ENCODE measurements at places on chromosomes 2 and 18.

- peaks cover 59% of the 10 kb centered on the region for H3K27me3 ChIP-seq
- no peak for DNase-seq
- no peak overlapping the region for H3K27ac ChIP-seq
- no peaks in the 10 kb centered on the region for H3K36me3 ChIP-seq
- H3K4me3 ChIP-seq = no peak overlapping the region
- H3K4me1 ChIP-seq = no peaks in the 10 kb centered on the region
Measured at GRCh38 chr2:173830170-173830569, 135.0 kb downstream of the SP3 start.

DNA sequence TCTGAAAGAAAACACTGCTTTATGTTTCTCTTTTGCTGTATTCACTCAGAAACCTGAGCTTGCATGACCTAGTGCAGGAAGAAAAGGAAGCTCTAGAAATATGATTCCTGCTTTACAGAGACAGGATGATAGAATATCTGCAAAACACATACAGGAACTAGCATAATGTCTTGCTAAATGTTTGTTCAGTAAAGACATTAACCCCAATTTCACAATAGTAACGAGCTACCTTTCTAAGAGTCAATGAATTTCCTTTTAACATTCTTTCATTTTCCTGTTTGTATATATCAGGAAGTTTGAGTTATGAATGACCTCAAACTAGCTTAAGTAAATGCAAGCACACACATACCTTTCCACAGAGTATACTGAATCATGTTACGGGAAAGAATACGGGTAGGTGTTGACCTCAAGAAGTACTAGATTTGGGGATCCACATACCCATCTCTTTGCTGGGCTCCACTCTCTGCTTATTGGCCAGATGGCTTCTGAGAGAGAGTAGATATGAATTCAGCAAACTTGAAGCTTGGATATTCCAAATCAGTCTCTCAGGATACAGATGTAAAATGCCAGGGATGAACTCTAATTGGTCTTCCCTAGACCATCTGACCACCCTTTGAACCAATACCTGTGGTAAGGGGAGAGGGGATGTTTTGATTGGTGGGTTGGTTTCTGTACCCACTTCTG, 18.2 kb upstream of the ACSL3 start:
- peaks cover 62% of the 10 kb centered on the region for H3K27me3 ChIP-seq
- H3K4me3 ChIP-seq = no peak overlapping the region
- no peak overlapping the region for H3K27ac ChIP-seq
- DNase-seq = no peak
- peaks cover 3% of the 10 kb centered on the region for H3K36me3 ChIP-seq

DNA sequence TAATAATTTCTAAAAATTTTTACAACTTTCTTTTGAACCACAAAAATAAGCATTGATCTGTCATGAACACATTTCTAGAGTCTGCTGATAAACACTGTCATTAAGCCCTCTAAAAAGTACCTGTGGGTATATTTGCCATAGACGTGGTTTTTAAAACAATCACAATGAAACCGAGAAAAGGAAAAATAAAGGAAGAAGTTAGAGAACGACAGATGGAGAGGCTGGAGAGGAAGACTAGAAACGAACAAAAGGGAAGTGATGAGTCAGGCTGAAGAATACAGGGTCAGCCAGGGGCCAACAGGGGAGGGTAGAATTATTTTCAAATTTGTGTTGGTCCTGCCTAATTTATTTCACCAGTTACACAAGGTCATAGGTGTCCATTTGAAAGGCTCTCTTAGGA, 62.0 kb downstream of the MYL12B start:
- no peaks in the 10 kb centered on the region for H3K4me1 ChIP-seq
- H3K27me3 ChIP-seq = peaks cover 12% of the 10 kb centered on the region
- H3K36me3 ChIP-seq = no peaks in the 10 kb centered on the region
- H3K27ac ChIP-seq = no peak overlapping the region

DNA sequence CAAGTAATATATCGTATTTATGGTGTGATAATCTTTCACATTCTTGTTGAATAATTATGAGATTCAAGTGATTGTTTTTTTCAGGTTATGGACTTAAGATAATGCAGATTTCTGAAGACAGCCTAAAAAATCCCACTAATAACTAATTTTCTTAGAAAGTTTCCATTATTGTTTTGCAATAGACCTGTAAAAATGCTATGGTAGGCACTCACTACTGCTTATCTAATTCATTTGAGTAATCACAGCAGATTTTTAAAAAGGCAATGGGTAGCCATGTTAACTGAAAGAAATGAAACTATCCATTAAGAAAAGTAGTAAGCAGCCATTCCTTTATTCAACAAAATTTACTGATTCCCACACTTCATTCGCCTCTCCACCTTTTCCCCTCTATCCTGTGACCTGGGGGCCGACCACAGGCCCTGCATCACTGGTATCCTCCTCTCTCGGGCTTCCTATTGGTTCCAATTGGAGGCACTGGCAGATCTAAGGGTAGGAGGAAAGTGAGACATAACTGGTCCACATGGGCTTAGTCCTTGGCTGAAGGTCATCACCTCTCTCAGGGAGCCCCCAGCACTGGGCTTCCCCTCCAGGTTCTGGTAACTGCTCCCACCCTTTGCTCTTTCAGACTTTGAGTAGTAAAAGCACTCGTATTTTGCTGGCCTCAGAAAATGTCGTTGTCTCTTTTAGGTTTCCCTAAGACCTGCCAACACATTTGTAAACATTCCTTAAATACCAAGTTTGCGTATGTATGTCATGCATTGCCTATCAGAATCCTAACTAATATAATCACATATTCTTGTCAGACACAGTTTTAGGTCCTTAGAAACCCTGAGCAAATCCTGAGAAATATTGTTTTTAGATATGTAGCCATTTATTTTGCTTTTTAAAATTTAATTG, 18.5 kb downstream of the RBMS1 start:
- H3K27ac ChIP-seq = no peak overlapping the region
- H3K4me3 ChIP-seq = no peak overlapping the region
- peaks cover 4% of the 10 kb centered on the region for H3K4me1 ChIP-seq
- H3K36me3 ChIP-seq = peaks cover 2% of the 10 kb centered on the region

GRCh38 chr2:237665713-237666143, 38.3 kb downstream of the LRRFIP1 start:
- H3K36me3 ChIP-seq = no peaks in the 10 kb centered on the region
- peaks cover 61% of the 10 kb centered on the region for H3K27me3 ChIP-seq
- H3K4me3 ChIP-seq = no peak overlapping the region
- H3K4me1 ChIP-seq = peaks cover 19% of the 10 kb centered on the region
- H3K27ac ChIP-seq = no peak overlapping the region

GRCh38 chr2:19367326-19367725, 8.9 kb upstream of the OSR1 start:
- DNase-seq = no peak
- no peak overlapping the region for H3K4me3 ChIP-seq
- peaks cover 16% of the 10 kb centered on the region for H3K27me3 ChIP-seq
- H3K36me3 ChIP-seq = peaks cover 5% of the 10 kb centered on the region
- no peak overlapping the region for H3K27ac ChIP-seq

GRCh38 chr2:235701206-235701981, 207.6 kb downstream of the AGAP1 start:
- no peaks in the 10 kb centered on the region for H3K36me3 ChIP-seq
- no peak overlapping the region for H3K27ac ChIP-seq
- no peak for DNase-seq
- no peaks in the 10 kb centered on the region for H3K27me3 ChIP-seq

GRCh38 chr18:34315591-34316352, 91.1 kb upstream of the NOL4 start:
- no peak overlapping the region for H3K4me3 ChIP-seq
- no peaks in the 10 kb centered on the region for H3K27me3 ChIP-seq
- no peak for DNase-seq

DNA sequence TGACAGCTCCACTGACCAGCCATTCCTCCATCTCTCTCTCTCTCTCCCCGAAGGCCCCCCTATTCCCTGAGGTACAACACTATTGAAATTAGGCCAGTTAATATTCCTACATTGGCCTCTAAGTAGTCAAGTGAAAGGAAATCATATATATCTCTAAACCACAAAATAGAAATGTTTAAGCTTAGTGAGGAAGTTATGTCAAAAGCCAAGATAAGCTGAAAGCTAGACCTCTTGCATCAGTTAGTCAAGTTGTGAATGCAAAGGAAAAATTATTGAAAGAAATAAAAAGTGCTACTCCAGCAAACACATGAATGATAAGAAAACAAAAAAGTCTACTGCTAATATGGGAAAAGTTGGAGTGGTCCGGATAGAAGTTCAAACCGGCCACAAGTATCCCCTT, 301.3 kb upstream of the RBMS1 start:
- H3K27me3 ChIP-seq = peaks cover 44% of the 10 kb centered on the region
- H3K4me3 ChIP-seq = no peak overlapping the region
- no peaks in the 10 kb centered on the region for H3K4me1 ChIP-seq

DNA sequence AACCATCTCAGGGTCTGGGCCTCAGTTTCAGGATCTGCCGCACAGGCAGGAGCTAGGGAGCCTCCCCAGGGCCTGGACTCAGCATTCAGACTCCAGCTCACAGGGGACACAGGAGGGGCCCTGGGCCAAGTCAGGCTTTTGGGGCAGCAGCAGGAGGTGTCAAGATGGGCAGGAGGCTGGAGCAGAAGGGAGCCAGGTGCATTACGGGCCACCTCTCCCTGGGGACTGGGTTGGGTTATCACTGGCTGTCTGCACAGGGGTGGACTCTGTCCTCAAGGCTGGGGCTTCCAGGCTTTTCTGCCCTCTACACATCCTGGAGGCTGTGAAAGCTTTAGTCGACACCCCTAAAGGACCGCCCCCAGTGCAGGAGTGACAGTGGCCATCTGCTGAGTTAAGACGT, 20.0 kb downstream of the AQP12A start:
- no peak overlapping the region for H3K4me3 ChIP-seq
- H3K4me1 ChIP-seq = no peaks in the 10 kb centered on the region
- H3K27ac ChIP-seq = no peak overlapping the region
- no peaks in the 10 kb centered on the region for H3K36me3 ChIP-seq

DNA sequence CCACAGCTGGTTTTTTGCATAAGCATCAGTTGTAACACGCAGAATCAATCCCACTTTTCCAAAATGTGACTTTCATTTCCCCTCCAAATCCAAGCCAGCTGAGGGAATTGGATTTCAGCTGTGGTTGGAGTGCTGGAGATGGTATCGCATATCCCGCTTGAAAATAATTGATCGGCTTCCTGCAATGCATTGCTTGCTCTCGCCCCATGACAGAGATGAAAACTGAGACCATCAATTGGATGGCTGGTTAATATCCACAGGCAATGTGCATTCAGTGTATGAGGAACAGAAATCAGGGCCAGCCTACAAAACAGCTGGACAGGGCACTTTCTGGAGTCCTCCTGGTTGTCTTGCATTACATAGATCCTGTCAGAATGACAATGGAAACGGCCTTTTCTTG, 135.3 kb downstream of the MAIP1 start:
- H3K36me3 ChIP-seq = no peaks in the 10 kb centered on the region
- no peak for DNase-seq
- H3K4me3 ChIP-seq = no peak overlapping the region
- H3K27me3 ChIP-seq = peaks cover 41% of the 10 kb centered on the region
- no peak overlapping the region for H3K27ac ChIP-seq

DNA sequence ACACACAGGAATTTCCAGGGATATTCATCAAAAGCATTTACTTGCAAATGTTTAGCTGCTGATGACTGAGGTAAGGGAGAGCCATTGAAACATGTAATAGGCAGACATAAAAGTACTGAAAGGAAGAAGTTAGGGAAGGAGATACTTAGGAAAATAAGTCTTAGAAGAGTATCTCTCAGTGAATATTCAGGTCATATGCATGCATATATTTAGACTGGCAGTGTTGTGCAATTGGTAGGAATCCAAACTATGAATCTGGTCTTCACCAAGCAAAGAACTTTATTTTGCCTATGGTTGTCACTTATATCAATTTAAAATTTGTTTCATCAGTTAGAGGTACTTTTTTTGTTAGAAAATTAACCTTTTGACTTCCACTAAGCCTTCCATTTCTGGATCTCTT, 1490.7 kb downstream of the SUCLG1 start:
- no peak overlapping the region for H3K4me3 ChIP-seq
- no peak for DNase-seq
- no peaks in the 10 kb centered on the region for H3K27me3 ChIP-seq
- H3K36me3 ChIP-seq = no peaks in the 10 kb centered on the region
- H3K27ac ChIP-seq = no peak overlapping the region

- DNase-seq = no peak
- H3K4me1 ChIP-seq = no peaks in the 10 kb centered on the region
- H3K36me3 ChIP-seq = no peaks in the 10 kb centered on the region
- H3K4me3 ChIP-seq = no peak overlapping the region
- peaks cover 57% of the 10 kb centered on the region for H3K27me3 ChIP-seq
Measured at GRCh38 chr2:235371018-235371417, 122.8 kb upstream of the AGAP1 start.
